Stimulated activated CD4-positive, alpha-beta T cell treated with anti-CD3 and anti-CD28 coated beads, TNF-alpha, amount 100 ng/mL, for 48 hours (primary cell): ENCODE measurements at places on chromosomes 5 and 9.

DNA sequence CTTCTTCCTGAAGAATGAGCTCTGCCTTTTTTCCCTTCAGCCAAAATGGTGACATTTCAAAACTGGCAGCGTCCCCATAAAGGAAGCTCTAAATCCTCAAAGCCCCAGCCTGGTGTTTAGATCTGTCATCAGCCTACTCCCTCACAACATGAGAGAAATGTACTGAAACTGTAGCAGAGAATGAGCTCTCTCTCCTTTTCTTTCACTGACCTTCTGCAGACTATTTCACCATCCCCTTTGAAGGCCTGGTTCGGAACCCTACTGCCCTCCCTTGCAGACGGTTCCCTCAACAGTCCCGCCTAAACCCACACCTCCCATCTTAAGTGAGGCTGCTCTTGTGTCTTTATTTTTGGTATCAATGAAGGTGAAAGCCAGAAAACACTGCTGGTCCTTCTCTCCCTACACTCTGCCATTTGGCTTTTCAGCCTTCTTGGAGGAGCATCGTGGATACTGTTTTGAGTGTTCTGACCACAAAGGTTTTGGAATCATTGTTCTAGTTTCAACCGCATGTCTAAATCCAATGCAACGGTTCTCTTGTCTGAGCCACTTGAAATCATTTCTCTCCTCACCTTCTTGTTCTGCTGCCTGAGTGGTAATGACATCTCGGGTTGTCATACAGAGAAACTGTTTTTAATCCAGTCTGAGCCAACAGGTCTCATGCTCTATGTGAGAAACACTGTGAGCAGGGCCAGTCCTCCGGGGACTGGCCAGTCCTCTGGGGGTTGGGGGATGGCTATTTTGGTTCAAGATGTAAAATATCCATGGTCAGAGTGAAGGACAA lies 39.0 kb downstream of the ITK start:
- no peak for DNase-seq

DNA sequence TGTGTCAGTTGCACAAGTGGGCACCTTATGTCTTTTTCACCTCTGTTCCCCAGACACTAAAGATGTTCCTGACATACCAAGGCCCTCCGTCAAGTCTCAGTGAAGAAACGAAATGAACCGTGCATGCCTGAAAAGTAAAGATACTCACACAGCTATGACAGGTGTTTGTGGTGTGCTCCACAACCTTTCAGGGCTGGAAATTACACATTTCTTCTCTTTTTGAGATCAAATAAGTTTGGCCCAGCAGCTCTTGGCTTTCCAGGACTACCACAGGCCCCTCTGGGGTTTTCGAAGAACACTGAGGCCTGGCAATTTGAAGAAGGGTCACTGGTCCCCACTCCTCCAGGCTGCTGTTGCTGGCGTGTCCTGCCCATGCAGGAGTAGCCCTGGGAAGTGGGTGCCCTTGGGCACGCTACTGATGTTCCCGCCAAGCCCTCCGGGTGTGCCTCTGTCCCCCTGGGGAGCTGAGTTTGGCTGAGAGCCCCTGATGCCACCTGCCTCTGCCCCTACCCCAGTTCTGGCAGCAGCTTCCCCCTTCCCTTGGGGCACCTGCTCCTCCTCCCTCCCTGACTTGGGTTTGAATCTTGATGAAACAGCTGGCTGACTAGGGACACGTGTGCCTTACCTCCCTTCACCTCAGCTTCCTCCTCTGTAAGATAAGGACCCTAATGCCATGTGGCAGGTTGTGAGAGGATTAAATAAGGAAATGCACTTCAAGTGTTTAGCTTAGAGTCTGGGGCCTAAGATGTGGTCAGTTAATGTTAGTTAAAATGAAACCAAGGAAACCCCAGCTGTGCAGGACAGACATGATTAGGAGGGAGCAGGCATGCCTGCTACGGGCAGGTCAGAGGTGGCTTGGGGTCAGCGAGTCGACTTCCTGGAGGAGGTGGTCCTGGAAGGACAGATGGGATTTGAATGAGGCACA lies 49.1 kb upstream of the GADD45G start:
- DNase-seq, result no peak

GRCh38 chr9:105131981-105132380 lies 112.5 kb upstream of the SLC44A1 start:
- DNase-seq, result no peak

DNA sequence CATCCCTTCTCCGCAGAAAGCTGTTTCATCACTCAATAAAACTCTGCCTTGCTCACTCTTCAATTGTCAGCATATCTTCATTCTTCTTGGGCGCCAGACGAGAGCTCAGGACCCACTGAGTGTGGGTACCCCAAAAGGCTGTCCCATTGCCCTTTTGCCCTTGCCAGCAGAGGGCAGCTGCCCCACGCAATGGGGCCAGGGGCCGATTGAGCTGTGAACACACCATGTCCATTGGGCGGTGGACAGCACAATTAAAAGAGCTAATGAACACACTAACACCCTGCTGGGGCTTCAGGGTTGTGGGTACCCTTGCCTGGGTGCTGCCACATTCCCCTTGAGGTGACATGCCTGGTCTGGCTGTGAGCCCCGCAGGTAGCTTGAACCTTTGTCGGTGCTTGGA lies 487.2 kb upstream of the NUDT12 start:
- no peak for DNase-seq

DNA sequence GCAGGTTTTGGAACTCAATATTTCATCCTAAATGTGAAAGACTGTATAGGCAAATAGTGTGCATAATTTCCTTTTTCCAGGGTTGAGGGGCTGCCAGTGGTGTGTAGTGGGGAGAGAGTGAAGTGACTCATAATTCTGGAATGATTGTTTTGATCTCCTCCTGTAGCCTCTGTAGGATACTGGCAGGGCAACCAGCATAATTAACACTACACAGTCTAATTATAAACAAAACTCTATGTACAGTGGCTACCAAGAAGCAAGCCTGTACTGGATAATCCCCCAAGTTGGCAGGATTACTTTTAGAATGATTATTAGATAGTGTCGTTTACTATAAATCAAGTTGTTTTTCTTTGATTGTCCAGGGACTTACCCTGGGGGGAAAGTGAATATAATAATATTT lies 32.2 kb downstream of the LNPEP start:
- no peak for DNase-seq

DNA sequence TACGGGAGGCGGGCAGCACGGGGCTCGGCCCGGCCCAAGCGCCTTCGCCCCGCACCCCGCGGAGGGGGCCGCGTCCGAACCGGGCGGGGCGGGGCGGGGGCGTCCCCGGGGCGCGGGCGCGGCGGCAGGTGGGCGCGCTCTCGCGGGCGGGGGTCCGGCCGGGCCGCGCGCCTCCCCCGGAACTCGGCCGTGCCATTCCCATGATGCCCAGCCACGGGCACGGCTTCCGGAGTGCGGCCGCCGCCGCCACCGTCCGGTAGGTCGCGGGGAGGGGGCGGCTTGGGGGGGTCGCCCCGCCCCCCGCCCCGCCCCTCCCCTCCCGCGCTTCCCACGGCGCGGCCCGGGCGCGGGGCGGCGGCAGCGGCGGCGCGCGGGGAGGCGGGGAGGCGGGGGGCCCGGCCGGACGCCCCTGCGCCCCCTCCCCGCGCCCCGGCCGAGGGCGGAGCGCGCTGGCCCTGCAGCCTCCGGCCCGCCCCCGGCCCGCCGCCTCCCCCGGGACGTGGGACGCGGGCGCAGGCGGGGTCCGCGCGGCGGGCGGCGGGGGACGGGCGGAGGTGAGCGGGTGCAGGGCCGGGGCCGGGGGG lies at the start of gene PPP1R26:
Gene PPP1R26 (plus strand): TSS at position 314 of the 584 bp plus-strand sequence. CDS start 4,729 bp downstream, outside the sequence.
- no peak for DNase-seq

GRCh38 chr5:56900395-56900794 lies 9.0 kb upstream of the SETD9 start:
- DNase-seq, result no peak

DNA sequence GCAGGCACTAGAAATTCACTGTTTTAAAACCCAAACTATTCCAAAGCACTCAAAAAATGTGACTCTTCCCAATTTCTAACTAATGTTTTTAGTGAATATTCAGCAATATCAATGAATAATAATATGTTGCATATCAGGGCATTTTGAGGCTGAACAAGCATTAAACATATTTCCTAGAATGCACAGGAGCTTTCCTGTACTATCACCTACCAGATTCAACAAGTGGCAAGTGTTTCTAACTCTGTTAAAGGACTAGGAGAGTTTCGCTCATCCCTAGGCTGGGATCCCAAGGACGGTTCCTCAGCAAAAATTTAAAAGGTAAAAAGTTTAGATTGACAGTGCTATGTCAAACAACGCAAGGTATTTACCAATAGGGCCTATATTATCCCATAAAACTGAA lies 21.0 kb downstream of the GNE start:
- no peak for DNase-seq

DNA sequence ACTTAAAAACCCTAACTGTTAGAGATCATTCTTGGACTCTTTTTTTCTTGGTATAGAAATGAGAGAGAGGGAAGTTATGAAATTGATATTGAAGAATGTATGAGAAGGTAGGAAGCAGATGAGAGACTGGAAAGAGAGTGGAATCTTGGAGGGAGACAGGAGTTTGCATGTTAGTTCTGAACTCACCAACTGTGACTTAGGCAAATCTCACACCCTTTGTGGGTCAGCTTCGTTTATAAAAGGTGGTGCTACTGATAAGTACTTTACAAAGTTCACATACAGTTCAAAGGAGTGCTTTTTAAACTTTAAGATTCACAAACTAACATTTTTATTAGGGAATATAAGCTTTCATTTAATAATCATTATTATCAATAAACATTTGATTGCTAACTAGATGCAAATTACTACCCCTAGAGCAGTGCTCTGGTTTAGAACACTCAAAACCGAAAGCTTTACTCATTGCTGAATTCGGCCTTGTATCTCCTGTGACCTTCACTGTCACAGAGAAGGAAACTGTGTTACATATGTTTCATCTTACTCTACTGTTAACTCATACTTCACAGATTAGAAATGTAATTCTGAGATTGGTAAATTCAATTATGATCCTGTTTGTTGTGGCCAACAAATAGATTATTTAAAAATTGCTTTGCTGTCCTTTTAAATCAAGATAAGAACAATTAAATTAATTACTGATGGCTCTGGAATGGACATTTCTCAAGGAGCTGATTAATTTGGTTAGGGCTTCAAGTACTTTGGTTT lies 143.2 kb downstream of the RMI1 start:
- no peak for DNase-seq

- DNase-seq, result no peak
Measured at GRCh38 chr5:137192293-137192743, 306.8 kb downstream of the SPOCK1 start.

GRCh38 chr5:169606279-169606678 lies 22.7 kb downstream of the SPDL1 start:
- DNase-seq, result no peak

DNA sequence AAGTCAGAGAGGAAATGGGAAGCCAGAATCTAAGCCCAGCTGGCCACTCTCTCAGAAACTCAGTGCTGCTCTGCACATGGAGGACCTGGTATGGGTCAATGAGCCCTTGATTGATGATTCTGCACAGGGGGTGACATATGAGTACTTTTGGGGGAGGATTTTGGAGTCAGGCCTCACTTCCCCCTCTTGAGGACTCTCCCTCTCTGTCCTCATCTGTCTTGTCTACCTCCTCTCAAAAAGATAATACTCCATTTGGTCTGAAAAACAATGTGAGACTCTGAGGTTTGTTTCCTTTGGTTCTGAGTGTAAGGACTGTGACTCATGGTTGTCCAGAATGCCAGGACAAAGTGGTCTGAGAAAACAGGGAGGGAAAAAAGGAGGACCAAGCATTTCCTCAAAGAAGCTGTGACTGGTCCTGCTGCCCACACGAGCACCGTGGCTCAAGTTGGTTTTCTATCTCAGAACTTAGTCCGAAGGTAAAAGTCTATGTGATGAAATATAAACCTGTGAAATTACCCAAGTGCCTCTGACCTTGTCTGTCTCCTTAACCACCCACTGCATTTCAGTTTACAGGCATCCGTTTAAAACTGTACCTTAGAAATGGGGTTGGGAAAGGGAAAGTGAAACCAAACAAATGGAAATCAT lies 11.1 kb downstream of the TTC39B start:
- DNase-seq, result no peak

GRCh38 chr9:3941758-3942157 lies 358.1 kb downstream of the GLIS3 start:
- no peak for DNase-seq

- no peak for DNase-seq
Measured at GRCh38 chr5:126535856-126536545, 59.0 kb downstream of the ALDH7A1 start.

- DNase-seq, result no peak
Measured at GRCh38 chr9:69070201-69070600, 34.6 kb downstream of the FXN start.

GRCh38 chr5:7941692-7942091 lies 72.7 kb downstream of the MTRR start:
- no peak for DNase-seq

DNA sequence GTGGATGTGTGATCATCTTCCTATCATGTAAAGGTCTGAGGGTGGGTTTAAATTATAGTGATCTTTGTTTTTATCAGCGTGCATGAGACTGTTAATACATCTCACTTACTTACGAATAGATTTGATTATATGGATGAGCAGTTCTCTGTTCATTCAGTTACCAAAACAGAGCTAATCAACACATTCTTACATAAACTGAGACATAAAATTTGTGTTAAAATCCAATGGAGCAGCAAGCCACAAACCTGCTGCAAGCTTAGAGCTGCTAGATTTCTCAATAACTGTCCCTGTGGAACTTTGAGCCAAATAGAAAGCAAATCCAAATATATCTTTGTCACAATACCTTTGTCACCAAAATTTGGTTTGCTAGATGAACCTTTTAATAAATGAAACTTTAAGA lies 50.1 kb downstream of the NUDT12 start:
- DNase-seq, result no peak

- no peak for DNase-seq
Measured at GRCh38 chr9:12955510-12956163, 180.8 kb downstream of the LURAP1L start.

- no peak for DNase-seq
Measured at GRCh38 chr5:68424799-68425537, 209.4 kb downstream of the PIK3R1 start.

- no peak for DNase-seq
Measured at GRCh38 chr5:111631328-111631727, 119.0 kb upstream of the STARD4 start.
